Fibroblast of villous mesenchyme (primary cell): ENCODE measurements at places on chromosomes 7 and 10.
A peak's percentile ranks its signal among the peaks of the same experiment; 100 is the strongest.

DNA sequence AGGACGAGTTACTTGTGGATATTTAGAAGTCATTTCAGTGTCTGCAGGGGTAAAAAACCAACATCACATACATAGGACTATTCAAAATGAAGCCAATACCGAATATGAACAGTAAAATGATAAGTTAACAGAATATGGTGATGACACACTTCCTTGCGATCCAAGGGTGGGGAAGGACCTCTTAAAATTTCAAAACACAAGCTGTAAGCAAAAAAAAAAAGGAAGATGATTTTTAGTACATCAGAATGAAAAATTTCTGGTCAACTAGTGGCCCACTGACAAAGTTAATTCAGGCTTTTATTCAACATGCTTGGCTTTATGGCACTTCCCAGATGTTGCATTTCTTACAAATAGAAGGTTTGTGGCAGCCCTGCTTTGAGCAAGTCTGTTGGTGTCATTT lies 19.0 kb upstream of the GALNTL5 start:
- DNase-seq = no peak

DNA sequence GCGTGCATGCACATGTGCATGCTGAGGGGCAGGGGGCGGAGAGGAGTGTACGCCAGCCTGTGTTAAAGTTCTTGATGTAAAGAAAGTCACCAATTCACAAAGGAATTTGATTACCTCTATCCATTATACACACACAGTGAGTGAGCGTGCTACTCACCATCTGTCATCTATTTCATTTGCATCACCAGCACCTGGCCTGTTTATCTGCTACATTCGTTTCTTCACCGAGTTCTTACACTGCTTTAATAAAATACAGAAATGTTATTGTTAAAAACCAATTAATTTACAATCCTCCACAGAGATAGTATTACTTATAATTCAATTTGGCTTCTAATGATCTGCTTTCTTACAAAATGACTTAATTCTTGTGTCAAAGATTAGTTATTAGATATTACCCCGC lies 32.6 kb downstream of the NEUROD6 start:
- no peak for DNase-seq

GRCh38 chr10:78397786-78398185 lies 364.1 kb downstream of the RPS24 start:
- no peak for DNase-seq

GRCh38 chr10:128274938-128275337 lies 148.7 kb upstream of the MKI67 start:
- peak; percentile 28 for DNase-seq

- DNase-seq = no peak
Measured at GRCh38 chr7:68321076-68321639, 1277.1 kb upstream of the AUTS2 start.

GRCh38 chr7:112122798-112123197 lies 83.4 kb downstream of the DOCK4 start:
- DNase-seq = no peak

- DNase-seq = no peak
Measured at GRCh38 chr10:8416760-8417159, 362.3 kb downstream of the GATA3 start.

DNA sequence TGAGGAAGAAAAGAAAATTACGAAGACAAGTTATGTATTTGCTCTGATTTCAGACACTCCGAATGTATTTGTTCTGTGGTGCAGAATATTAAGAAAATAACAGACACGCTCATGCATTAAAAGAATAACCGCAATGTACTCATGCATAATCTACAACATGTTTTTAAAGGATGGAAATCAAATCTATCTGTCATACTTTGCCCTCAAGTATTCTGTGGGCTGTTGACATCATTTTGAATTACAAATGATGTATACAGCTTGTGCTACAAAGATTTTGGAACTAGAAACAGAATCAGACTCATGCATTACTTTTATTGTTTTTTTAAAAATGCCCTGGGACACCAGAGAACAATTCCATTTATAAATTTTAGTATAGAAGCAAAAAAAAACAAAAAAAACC lies 69.9 kb downstream of the APBB1IP start:
- DNase-seq = no peak

DNA sequence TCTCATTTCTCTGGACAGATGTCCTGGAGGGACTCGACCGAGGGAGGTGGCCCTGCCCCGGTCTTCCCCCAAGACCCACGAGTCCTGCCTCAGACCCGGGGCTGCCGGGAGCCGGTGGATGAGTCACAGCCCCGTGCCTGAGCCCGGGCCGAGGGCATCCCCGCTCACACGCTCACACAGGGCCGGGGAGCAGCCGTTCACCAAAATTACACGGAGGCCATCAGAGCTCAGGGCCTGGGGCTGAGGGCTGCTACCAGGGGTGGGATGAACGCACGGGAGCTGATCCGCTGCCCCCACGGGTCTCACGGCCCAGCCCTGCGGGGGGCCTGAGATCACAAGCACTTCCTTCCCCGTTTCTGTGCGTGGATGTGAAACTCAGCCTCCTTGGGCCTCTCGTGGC lies 17.5 kb downstream of the FAM20C start:
- DNase-seq = peak; percentile 30

DNA sequence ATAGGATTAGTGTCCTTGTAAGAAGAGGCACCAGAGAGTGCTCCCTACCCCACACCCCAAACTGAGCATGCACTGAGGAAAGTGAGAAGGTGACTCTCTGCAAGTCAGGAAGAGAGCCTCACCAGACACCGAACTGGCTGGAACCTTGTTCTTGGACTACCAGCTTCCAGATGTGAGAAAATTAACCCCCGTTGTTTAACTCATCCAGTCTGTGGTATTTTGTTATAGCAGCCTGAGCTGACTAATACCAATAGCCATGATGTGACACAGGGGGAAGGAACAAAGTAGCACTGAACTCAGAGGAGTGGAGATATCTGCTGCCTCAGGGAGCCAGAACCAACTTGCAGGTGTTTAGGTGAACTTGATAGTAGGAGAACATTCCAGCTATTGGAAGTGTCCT lies 415.2 kb upstream of the ZMIZ1 start:
- DNase-seq = no peak

- DNase-seq = no peak
Measured at GRCh38 chr7:70805360-70805759, 326.6 kb upstream of the GALNT17 start.

GRCh38 chr10:126840576-126841135 lies 64.6 kb upstream of the DOCK1 start:
- no peak for DNase-seq

DNA sequence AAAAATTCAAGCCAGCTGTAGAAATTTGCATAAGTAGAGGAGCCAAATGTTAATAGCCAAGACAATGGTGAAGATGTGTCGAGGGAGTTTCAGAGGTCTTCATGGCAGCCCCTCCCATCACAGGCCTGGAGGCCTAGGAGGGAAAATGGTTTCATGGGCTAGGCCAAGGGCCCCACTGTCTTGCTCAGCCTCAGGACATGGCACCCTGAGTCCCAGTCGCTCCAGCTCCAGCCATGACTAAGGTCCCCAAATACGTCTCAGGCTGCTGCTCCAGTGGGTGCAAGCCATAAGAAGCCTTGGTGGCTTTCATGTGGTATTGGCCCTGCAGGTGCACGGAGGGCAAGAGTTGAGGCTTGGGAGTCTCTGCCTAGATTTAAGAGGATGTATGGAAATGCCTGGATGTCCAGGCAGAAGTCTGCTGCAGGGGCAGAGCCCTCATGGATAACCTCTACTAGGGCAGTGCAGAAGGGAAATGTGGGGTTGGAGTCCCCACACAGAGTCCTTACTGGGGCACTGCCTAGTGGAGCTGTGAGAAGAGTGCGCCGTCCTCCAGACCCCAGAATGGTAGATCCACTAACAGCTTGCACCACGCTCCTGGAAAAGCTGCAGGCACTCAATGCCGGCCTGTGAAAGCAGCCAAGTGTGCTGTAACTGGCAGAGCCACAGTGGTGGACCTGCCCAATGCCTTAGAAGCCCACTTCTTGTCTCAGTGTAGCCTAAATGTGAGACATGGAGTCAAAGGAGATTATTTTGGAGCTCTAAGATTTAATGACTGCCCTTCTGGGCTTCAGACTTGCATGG lies 19.2 kb downstream of the TBATA start:
- DNase-seq = no peak

GRCh38 chr10:10552948-10553347 lies 464.7 kb upstream of the CELF2 start:
- DNase-seq = no peak
